ENCODE measurements at places on chromosomes 11 and 22.

GRCh38 chr11:120272303-120272702 lies 32.4 kb downstream of the POU2F3 start:
- no peak for DNase-seq

DNA sequence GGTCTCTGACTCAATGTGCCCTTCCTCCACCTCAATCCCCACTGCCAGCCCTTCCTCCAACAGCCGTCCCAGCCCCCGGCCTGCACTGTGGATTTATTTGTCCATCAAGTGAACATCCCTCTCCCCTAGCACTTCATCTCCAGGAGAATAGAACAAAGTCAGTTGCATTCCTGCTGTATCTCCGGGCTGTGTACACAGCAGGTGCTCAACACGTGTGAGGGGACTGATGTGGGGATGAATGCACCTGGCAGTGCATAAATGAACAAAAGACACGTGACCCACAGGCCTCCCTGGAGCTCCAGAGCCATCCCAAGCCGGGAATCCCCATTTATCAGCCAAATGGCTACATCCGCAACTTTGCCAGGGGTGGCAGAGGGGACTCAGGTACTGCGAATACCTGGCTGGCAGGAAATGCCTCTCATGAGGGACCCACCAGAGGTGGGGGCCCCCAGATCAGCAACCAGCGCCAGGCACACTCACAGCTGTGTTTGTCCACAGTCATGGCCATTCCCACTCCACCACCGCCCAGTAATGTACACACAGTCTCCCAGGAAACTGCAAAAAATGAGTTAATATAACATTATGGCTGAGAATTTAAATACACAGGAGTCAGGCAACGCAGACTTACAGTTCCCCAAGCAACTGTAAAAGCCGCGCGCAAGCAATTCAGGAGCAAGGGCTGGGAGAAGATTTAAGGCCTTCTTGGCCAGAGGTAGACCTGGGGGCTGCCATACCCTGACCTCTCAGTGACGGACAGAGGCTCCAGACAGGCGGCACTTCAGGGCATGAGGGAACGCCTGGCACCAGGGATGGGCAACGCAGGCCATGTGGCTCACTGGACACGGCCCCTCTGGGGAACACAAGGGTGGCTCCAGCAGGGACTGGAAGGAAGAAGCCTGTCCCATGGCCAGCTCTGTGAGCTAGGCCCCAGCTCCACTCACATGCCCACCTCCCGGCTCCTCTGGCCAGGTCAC lies 50.3 kb upstream of the TCF20 start:
- DNase-seq, result no peak

DNA sequence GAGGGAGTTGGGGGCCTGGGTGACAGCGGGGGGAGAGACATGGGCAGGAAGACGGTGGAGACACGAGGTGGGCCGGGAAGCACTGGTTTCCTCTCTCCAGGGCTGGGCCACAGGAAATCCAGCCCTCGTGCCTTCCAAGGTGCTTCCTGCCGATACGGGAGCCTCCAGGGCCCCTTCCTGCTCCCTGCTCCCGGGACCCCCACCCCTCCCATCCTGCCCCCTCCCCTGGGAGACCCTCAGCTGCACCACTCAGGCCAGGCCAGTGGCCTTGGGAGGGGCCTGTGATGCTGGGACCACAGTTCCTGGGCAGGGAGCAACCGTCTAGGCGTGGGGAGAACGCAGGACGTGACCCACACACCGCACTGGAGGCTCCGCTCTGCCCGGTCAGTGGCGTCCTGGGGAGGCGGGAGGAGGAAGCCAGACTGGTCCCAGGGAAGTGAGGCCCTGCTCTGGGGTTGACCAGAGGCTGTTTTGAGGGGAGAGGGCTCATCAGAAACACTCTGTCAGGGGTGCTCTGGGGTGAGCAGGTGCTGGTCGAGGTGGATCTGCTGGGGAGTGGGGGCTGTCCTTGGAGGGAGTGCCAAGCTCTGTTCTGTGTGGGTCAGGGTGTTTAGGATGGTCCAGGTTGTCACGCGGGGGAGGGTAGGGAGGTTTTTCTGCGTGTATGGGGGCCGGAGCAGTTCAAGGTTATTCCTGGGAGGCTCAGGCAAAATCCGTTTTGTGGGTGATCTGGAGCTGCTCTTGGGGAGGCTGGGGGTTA lies at the start of gene SHANK3:
TSS of gene SHANK3 (plus strand) at position 353 of the 760 bp plus-strand sequence.
- no peak for DNase-seq

DNA sequence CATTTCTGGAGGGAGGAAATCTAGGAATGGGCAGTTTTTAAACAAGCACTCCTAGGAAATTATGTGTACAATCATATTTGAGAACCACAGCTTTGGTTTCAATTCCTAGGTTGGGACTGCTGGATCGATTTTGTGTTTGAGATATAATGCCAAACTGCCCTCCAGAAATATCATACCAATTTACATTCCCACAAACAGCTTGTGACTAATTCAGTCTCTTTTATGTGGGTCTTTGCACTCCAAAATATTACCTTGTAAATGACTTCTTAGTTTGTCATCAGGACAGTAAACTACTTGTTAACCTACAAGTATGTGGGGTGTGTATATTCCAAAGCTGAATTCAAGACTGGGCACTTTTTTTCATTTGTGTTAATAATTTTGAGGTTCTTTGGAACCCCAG lies 9.8 kb upstream of the BARX2 start:
- DNase-seq, result no peak

DNA sequence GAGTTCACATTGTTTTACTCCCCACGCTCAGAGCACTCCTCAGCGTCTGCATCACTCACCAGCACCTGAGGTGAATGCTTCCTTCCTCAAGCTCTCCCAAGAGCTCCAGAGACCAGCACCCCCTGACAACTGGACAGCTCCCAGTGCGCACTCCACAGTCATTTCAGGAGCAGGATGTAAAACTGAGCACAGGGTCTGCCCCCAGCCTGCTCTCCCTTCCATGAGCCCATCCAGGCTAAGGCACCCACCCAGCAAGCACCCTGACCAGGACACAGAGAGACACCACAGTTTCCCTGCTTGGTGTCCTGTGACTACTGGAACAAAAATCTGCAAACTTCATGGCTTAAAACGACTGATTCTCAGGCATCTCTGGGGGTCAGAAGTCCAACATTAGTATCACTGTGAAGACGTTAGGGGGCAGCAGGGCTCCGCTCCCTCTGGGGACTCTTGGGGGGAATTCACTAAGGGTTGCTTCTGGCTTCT lies 3.3 kb downstream of the SCGB1D2 start:
- DNase-seq, result no peak

DNA sequence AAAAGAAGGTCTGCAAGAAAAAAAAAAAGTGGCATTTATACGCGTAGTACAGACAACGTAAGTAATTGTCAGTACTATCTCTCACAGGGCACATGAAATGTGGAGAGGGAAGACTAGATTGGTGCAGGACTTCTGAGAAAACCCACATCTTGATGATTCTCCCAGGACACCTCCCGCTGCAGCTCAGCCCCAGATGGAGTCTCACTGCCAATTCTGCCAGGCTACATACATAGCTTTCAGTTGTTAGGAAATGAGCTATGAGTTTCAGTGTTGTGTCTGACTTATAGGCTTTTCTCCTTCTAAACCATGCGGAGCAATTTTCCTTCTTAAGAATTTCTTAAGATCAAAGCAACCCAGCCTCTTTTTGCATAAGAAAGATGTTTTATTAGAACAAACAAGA lies 9.6 kb downstream of the OR5A2 start:
- no peak for DNase-seq

GRCh38 chr11:64713016-64713707 lies 9.8 kb downstream of the NRXN2 start:
- no peak for DNase-seq

DNA sequence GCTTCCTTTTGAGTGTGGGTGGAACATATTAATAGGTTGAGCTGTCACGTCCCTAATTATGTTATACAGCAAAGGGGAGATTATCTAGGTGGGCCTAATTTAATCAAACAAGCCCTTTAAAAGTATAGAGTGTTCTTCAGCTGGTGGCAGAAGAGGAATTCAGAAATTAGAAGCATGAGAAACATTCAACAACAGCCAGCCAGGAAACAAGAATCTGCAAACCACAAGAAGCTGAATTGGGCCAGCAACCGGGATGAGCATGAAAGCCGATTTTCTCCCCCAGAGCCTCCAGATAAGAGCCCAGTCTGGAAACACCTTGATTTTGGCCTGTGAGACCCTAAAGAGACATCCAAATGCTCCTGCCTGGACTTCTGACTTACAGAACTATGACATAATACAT lies 105.8 kb upstream of the LDLRAD3 start:
- no peak for DNase-seq

- no peak for DNase-seq
Measured at GRCh38 chr22:24323233-24323632, 52.6 kb downstream of the SPECC1L start.

GRCh38 chr11:129728581-129728980 lies 87.1 kb upstream of the TMEM45B start:
- DNase-seq, result no peak

DNA sequence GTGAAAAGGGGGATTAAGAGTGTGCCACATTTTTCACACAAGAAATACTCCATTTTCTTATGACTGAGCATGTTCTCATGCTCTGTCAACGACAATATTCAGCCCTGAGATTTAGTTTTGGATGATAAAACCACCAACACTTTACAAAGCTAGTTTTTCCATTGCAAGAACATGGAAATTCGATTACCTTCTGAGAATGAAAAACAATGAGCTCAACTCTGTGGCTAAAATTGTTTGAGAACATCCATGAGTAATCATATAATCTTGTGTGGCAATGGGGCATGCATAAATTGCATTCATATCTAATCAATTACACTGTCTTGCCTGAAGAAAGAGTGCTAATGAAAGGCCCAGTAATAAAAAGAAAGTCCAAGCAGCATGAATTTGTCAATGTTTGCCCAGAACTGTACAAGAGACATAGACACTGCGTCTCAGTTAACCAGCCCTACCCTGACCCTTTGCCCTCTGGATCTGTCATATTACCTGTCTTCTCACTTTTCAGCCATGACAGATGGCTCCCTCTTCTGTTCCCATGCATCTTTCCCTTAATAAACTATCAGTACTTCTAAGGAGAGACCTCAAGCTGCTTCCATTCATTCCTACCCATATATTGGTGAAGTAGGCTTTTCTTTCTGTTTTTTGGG lies 253.4 kb downstream of the FAM76B start:
- no peak for DNase-seq

- no peak for DNase-seq
Measured at GRCh38 chr11:59115553-59115952, 8.5 kb downstream of the FAM111B start.

GRCh38 chr11:118042141-118042540 lies 34.7 kb upstream of the TMPRSS4 start:
- no peak for DNase-seq

DNA sequence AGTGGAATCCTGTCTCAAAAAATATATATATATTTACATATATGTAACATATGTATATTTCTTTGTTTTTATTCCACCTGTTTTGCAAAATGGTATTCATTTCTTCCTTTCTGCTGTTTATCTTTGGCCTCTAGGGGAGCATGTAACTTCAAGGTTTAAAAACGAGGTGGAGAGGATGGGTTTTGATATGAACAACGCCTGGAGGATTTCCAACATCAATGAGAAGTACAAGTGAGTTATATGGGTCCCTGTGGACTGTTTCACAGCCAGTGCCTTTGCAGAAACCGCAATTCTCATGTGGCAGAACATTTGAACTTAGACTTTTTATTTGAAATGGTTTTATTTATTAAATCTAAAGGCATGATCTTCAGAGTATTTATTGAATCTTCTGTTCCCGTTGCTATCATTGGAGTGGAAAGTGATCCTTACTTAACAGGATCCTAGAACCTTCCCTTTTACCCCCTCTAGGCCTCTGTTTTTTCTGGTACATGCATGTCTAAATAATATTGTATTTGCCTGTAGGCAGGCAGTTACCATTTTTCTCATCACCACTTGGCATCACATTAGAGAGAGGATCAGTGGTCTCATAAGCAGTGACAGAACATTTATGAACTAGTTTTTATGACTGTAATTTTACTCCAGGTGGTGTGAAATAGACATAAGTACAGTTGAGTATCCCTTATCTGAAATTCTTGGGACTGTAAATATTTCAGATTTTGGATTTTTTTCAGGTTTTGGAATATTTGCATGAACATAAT lies 81.5 kb upstream of the HORMAD2 start:
- no peak for DNase-seq

DNA sequence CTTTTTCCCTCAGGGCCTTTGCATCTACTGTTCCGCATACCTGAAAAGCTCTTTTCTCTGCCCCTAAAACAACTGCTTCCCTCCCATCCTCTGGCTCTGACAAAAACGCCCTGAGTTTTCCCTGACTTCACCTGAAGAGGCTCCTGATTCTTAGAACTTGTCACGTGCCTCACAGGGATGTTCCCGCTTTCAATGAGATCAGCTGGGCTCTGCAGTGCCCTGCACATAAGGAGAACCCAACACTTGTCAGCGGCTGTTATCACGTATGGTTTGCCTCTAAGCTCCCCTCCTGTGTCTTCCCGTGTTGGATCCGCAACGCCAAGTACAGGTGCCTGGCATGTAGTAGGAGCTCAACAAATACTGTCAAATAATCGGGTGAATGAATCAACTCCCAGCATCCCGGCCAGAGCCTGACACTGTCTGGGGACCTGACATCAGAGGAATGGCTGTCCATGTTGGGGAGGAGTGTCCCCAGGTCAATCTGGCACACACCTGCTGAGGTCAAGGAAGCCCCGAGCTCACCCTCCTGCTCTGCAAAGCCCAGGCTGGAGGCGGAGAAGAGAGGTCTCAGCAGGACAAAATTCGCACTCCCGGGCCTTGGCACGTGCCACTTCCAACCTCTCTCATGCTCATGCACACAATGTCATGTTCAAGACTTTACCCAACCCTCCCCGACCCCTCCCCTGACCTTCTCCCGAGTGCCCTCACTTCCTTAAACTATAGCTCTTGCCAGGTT lies 4.2 kb upstream of the GRK2 start:
- no peak for DNase-seq

DNA sequence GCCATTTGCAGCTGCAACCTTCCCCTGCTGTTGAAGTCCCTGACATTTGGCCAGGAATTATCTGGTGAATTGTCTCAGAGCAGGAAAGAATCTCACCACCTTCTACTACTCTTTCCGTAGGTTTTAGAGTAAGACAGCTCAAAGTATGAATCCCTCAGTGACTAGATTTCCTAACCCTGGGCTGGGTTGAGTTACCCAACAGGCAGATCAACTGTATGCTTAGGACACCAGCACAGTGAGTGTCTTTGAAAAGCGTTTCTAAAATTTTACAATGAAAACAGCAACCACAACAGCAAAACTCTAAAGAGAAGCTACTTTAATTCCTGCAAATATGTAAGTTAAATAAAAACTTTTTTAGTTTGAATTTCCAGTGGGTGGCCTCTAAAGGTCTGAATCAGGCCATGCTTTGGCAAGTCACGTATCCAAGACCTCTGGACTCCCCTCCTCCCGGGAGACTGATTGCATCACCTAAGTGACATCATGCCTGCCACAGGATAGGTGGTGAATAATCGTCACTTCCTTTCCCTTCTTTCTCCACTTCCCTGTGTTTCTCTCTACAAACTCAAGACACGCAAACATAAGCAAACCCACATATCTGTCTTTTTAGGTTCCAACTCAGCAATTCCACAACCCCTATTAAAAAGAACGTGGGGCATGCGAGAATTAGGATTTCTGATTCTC lies 7.8 kb downstream of the OR8B12 start:
- no peak for DNase-seq
